ENCODE measurements at places on chromosomes 11 and 22.

- DNase-seq = no peak
Measured at GRCh38 chr22:44898236-44898635, 111.6 kb downstream of the PHF21B start.

GRCh38 chr22:48651036-48651890 lies 1176.4 kb downstream of the BRD1 start:
- DNase-seq = no peak

- no peak for DNase-seq
Measured at GRCh38 chr11:99505831-99506230, 485.1 kb downstream of the CNTN5 start.

- no peak for DNase-seq
Measured at GRCh38 chr22:46178755-46179505, 28.6 kb downstream of the PPARA start.

DNA sequence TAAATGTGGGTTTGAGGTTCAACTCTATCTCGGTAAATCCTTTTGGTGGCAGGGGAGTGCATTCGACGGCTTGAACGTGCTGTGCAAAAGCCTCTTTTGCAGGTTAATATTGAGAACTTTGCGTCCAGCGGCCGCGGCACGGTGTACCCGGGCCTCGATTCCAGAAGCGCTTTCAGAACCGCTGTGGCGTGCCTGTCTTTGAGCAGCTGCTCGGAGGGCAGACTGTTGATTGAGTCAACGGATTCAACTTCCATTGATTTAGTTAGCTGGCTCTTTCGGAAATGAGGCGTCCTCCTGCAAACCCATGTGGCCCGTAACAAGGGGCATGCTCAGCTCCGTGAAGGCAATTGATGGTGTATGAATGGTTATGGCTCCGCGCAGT lies 1247.8 kb downstream of the BRD1 start:
- no peak for DNase-seq

DNA sequence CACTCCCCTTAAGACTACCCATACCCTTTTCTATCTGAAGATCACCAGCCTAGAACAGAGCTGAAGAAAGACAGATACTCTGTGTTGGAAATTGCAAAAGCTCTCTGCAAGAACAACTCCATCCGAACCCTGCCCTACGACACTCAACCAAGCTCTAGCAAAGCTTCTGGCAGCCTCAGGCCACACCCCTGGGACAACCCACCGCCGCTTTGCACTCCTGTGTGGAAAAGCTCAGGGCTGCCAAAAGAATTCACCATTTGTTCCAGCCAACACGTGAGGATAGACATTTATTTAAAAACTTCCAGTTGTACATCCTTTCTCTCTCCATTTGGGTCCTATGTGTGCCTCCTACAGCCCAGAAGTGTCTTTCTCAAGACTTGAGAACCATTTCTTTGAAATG lies 62.4 kb upstream of the CD5 start:
- no peak for DNase-seq

- no peak for DNase-seq
Measured at GRCh38 chr22:43308060-43308830, 34.9 kb downstream of the SCUBE1 start.

- no peak for DNase-seq
Measured at GRCh38 chr22:30455075-30455840, 16.6 kb downstream of the SEC14L3 start.

DNA sequence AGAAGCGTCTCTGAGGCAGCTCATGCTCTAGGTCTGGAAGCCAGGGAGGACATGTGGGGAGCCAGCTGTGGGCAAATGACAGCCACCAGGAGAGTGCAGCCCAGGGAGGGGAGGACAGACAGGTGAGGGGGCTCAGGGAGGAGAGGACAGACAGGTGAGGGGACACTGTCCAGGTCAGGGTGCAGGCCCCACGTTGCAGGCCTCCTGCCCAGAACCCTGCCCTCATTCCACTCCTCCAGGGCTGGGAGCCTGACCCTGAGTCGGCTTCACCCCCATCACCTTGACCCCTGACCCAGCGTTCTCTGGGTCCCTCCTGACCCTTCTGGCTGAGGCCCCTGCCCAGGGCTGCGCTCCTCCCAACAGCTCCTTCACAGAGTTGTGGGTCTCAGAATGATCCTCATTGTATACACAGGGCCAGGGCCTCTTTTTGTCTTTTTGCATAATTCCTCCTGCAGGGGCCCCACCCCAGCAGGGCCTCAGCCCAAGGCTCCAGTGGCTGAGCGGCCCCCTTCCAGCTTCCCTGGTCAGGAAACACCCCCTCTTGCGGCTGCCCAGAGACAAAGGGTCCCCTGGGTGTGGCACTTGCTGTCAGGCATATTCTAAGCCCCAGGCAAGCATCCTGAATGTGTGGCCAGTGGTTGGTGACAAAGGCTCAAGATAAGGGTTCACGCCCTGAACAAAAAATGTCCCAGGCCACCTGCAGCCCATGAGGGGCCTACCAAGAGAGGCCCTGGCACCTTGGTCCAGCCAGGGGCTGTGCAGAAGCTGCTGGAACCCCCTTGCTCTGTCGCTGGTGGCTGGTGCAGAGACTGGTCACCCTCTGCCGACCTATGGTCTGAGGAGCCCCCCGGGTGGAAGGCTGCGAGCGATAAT lies 853.0 kb downstream of the BRD1 start:
- no peak for DNase-seq

- DNase-seq = no peak
Measured at GRCh38 chr11:126879516-126879915, 121.1 kb downstream of the KIRREL3 start.

DNA sequence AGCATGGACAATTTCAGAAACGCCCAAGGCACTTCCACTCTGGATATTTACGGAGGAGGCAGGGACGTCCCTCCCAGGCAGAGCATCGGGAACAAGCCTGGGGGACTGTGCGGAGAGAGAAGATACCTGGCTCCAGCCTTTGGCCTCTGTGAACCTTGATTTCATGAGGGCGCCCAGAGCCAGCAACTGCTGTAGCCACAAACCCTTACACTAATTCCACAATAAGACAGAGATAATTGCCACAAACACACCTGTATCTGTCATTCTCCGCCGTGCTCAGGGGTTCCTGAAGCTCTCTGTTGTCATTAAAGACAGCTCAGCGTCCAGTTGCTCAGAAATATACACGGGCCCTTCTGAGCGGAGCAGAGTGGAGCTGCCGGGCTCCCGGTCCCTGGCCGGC lies 1292.1 kb downstream of the TBC1D22A start:
- no peak for DNase-seq

GRCh38 chr22:38218661-38219622 lies 17.1 kb downstream of the MAFF start:
- peak; percentile 23 for DNase-seq

- no peak for DNase-seq
Measured at GRCh38 chr11:84173078-84173477, 886.9 kb upstream of the CCDC90B start.

GRCh38 chr22:38167988-38168407 lies 13.6 kb downstream of the PLA2G6 start:
- DNase-seq = no peak

- no peak for DNase-seq
Measured at GRCh38 chr11:89608234-89608966, 101.7 kb upstream of the TRIM77 start.

DNA sequence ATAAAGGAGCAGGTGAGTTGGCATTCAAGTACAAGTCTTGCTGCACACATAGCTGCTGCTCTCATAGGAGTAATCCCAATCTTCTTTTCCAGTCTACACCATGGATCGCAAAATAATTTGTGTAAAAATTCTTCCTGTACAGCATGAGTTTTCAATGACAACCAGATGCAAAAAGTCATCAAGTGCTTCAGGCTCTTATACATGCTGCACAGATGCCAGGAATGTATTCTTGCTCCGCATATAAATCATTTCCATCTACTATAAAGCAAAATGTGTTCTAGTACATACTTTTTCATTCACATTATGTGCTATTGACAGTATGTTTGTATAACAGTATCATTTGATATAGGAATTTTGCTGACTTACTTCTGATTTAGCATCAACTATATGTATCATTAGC lies 35.4 kb downstream of the NXPE2 start:
- DNase-seq = no peak

GRCh38 chr11:44017443-44018126 lies 30.2 kb upstream of the ACCSL start:
- no peak for DNase-seq

DNA sequence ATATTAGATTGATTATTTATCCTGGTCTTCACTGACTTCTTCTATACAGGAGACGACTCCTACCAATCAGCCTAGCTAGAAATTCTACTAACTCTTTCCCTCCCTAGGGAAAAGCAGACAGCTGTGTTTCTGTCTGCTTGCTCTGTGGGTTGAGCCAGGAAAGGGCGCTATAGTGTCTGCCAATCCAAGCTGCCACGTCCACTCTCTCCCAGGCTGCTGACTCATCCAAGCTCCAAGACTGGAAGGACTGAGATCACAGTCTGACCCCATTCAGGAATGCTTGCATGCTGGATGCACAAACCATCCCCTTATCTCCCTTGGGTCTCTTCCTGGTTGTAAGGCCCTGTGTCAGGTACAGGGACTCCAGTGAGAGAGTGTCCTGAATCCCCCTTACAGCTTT lies 955.6 kb downstream of the OPCML start:
- no peak for DNase-seq

DNA sequence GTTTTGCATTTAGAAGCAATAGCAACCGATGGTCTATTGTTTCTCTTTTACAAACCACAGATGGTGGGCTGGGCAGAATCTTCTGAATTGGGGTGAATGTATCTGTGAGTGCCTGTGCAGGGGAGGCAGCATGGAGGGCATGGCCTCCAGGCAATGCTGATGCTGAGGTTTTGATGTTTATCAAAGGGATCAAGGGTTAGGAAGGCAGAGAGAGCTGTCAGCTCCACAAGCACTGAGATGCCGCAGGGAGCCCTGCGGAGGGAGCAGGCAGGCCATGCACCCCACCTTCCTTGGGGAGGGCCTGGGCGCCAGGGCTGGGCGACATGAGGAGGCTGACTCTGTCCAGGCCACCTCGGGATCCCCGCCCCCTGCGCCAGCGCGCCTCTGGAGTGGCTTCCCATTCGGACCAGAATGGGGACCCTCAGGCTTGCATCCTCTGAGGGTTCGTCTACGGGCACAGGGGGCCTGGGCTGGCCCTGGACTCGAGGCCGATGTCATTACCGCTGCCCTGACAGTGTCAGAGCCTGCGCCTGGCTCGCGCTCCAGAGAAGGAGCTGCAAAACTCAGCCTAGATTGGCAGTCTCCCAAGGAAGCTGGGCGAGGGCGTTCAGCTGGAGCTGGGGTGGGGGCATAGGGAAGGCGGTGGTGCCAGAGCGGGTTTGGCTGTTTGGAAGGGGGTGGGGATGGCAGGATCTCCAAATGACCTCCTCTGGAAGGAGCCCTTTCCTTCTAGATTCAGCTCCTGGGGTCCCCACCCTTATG lies 13.9 kb upstream of the TH start:
- DNase-seq = no peak

DNA sequence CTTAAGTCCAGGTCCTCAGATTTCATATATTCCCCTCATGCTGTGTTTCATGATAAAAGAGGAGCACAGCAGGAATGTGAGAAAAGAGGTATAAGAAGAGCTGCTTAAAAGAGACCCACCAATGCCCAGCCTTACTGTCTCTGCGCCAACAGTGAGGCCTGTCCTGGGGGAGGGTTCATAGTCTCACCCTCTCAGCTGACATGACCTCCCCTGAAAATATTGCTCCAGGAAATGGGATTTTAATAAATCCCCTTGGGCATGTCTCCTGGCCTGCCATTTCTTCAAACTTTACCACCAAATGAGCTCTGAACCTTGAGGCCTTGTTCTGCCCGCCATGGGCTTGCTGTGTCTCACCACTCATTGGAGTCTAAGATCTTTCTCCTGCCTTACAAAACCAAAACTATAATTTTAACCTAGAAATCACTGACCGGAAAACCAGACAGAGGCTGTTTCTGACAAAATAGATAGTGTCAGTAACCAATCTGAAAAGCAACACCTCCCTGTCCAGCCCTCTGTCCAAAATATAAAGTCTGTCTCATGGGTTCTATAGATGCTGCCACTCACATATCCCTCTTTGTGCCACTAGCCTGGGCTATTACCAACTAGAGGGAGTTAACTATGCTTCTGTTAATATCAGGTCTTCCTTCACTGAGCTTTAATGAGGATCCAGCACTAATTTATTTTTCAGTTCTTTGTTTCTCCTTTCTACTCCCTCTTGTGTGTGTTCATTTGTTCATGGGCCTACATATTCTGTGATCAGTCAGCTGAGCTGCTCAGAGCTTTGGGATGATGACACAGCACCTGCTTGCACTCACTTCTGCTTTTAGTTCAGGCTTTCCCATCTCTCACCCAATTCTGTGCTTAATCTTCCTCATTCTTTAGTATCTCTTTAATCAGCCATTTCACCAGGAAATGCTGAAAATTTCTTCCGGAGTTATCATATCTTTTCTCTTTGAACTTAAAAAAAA lies at the start of gene OR2AG2:
TSS of gene OR2AG2 (minus strand) at position 51 of the 968 bp plus-strand sequence. CDS start 3,019 bp downstream, outside the sequence.
- no peak for DNase-seq

DNA sequence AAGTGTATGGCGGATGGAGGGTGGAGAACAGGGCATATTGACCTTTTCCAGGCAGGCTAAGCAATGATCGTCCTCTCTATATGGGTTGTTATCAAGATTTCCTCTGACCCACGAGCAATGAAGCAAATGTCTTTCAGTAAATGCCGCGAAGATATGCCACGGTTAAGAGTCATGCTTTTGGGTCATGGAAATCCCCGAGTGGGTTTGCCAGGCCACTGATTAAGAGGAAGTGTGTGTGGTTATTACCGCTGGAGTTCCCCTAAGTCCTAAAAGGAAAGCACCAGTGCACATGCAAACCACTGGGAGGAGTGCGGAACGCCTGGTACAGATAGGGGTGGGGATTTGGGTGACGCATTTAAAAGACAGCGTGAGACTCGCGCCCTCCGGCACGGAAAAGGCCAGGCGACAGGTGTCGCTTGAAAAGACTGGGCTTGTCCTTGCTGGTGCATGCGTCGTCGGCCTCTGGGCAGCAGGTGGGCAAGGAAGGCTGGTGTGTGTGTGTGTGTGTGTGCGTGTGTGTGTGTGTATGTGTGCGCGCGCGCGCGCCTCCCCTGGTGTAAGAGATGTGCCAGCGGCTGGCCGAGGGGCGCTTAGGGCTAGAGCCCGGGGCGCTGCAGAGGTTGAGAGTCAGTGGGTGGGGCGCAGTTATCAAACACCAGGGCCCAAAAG lies at the start of gene BIRC3:
TSS of gene BIRC3 (plus strand) at position 386 of the 669 bp plus-strand sequence. CDS start 7,026 bp downstream, outside the sequence.
- DNase-seq = peak; percentile 71

DNA sequence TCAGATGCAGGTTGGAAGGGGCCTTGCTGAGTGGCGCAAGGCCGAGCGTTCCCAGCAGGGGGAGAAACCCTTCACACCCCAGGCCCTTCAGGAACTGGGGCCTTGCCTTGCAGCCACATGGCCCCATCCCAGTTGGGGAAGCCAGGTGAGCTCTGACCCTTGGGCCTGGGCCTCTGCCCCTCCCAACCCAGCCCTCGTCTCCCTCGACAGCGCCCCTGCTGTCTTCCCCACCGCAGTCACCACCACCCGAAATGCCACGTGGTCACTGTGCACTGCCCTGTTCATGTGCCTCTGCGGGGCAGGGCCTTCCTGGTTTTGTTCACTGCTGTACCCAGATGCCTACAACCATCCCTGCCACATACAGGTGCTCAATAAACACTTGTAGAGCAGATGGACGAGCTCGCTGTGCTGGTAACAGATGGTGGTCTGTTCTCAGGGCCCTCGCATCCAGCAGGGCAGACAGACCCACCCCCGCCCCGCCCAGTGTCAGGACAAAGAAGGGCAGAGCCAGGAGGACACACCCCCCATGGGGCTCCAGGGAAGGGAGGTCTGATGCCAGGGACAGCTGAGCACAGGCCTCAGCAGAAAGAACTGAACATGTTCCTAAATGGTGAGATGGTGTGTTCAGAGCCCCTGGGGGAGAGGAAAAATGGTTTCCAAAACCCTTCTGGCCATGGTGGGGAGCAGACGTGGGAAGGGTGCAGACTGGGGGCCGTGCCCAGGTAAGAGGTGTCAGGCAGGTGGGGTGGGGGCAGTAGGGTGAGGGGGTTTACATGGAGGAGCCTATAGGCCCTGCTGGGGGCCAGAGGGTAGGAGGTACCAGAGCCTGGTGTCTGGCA lies 3.7 kb downstream of the POLR2L start:
- no peak for DNase-seq

Measured in stimulated activated CD4-positive, alpha-beta T cell treated with anti-CD3 and anti-CD28 coated beads, Interleukin-15, amount 100 ng/mL, for 1 hour (primary cell).